ENCODE measurements at places on chromosomes 7 and 10.
A peak's percentile ranks its signal among the peaks of the same experiment; 100 is the strongest.

GRCh38 chr10:63703740-63704345, 182.6 kb downstream of the REEP3 start:
- DNase-seq, result no peak

DNA sequence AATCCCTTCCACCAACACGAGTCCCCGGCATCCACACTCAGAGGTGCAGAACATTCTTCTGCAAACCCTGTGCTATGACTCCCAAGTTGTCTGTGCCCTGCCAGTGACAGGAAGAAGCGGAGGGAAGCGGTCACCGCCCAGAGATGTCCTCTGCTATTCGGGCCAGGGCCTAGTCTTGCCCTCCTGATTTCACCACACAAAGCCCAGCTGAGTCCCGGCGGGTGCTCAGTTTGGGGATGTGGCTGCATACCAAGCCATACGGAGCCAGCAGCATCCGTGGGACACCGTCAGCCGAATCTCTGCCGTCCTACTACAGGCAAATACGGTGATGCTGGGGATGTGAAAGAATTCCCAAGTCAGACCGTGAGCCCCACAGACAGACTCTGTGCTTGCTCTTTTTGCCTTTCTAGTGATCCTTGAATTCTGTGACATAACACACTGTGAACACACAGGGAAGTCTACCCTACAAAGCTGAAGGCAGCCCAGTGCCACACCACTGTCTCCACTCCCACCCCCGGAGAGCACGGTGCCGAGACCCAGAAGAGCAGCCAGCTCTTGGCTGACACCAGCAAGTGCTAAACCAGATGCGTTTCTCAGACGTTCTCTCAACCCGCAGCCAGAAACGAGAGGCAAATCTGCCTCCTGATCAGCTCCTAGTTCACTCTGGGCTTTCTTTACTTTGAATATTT, 2.0 kb downstream of the STK32C start:
- no peak for DNase-seq

DNA sequence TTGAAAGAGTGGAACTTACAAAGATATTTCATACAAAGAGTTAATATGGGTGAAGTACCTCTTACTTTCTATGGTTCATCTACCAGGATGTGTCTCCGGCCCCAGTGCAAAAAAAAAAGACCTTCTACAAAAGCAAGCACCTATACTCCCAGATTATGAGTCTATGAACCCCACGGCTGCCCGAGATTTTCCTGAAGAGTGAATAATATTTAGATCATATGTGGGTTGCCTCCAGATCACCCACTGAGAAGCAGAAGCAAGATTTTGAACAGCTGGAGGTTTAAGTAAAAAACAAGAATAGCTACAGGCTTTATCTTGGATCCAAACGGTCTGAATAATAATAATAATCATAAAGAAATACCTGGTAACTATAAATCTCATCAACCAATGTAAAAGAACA, 207.7 kb downstream of the SKAP2 start:
- DNase-seq, result no peak

GRCh38 chr10:60921633-60922032, 22.4 kb downstream of the RHOBTB1 start:
- DNase-seq, result no peak

DNA sequence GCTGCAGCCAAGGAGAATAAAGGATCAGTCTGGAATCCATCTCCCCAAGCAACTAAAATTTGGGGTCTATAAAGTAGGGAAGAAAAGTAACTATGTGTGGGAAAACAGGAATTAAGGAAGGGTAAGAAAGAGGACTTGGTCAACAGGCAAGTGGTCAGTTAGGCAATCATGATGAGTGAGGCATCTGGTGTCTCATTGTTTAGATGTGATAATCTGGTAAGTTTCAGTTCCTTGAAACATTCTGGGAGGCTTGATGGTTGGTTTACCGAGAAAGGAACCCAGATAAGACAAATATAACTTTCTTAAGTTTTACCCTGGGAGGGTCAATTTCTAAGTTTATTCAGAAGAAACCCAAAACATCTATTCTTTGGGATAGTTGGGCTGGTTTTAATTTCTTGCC, 22.3 kb downstream of the HYAL4 start:
- DNase-seq, result no peak

- DNase-seq, result no peak
Measured at GRCh38 chr10:31353574-31353973, 34.6 kb downstream of the ZEB1 start.

DNA sequence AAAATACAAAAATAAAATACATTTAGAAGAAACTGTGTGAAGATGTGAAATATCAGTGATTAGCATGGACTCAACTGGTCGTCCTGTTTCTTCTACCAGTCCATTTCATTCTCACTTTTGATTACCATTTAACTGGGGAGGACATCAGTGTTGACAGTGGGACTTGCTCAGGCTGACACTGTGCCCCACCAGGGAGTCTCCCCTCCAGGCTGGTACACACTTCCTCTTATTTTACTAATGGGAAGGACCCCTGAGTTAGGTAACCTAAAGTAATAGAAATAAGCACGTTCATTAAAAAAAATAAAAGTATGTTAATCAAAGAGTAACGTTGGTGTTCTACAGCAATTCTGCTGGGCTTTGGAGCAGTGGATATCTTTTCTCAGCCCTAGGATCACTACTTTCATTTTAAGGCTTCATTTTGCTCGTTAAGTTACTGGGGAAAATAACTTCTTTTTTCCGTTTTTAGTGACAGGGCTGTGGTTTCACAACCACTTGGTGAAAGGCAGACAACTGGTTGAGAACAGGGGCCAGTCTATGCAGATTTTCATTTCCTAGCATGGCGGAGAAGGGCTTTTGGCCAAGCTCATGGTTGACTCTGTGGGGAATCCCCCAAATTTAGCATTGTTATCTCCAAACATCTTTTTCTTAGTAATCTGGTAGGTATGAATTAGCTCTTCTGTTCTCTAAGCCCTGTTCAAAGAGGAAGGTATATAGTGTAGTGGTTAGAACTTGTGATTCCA, 2.1 kb downstream of the SNX10 start:
- no peak for DNase-seq

DNA sequence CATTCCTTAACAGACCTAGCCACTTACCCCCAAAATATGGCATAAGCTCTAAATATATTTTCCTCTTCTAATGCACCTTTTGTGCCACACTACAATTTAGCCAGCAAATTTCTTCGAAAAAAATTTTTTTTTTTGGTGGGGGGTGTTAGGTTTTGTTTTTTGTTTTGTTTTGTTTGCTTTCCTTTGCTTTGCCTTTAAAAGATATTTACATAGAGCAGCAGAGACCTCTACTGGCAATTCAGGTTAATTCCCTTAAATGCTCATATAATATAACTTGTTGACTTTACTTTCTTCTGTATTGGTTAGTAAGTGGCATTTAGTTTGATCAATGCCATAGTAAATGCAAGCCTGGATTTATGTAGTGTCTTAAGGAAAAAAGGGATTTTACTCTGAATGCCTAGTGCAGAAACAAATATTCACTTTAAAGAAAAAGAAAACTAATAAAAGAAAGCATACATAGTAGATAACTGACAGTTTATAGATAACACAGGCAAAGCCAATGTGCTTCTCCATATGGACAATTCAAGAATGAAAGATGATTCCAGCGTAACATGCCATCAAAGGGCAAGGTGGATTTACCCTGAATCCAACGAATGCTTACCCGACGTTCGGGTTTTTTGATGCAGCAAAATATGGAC, 1250.6 kb downstream of the GATA3 start:
- DNase-seq, result peak; percentile 10

GRCh38 chr10:100969187-100970075, at the start of gene SEMA4G:
Gene SEMA4G (plus strand): TSS chr10:100969504. CDS start chr10:100972913, 3,409 bp downstream.
- peak; percentile 49 for DNase-seq

GRCh38 chr10:90964781-90965465, 44.0 kb upstream of the ANKRD1 start:
- no peak for DNase-seq

GRCh38 chr10:110655320-110655719, 11.2 kb downstream of the RBM20 start:
- no peak for DNase-seq

- DNase-seq, result no peak
Measured at GRCh38 chr10:103590744-103591291, 97.3 kb downstream of the NEURL1 start.

- DNase-seq, result no peak
Measured at GRCh38 chr7:151181011-151181431, 6.0 kb downstream of the ASB10 start.

DNA sequence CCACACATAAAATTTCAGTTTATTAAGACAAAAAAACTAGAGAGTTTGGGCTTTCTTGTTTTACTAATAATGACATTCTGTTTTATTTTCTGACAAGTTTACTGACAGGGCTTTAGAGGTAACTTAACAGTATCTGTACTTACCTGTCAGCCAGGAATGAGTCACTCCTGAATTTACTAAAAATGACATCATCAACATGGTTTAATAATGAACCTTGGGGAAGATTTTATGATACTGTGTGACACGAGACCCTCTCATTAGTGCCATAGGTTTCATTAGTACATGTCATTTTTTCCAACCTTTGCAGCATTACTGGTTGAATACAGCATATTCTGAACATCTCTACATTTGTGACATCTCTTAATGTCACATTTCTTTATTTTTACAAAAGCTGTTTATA, 131.1 kb downstream of the KCND2 start:
- no peak for DNase-seq

- DNase-seq, result no peak
Measured at GRCh38 chr10:10092581-10092980, 925.1 kb upstream of the CELF2 start.

GRCh38 chr7:2076649-2077064, 156.1 kb downstream of the MAD1L1 start:
- DNase-seq, result no peak

- no peak for DNase-seq
Measured at GRCh38 chr7:83672157-83672556, 23.2 kb upstream of the SEMA3E start.

DNA sequence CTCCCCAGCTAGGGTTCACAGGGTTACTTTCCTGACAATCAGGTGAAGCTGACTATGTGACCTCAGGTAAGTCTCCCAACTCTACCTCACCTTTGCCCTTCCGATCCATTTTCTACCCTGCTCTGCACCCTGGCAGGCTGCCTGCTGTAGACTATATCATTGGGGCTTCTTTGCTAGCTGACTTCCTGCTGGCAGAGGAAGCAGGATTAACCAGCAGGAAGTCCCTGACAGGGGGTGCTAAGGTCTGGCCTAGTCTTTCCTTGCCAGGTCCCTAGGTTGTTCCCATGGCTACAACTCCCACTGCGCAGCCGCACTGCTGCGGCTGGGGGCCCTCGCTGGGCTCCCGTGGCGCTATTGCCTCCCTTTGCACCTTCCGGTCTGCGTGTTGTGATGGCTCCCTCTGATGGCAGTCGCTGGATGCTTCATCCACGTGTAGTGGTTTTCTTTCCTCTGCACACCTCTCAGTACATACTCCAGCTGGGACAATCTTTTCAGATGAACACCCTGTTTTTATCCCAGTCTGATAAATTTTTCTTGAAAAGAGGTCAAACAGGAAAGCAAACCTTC, 365.9 kb downstream of the REEP3 start:
- DNase-seq, result no peak

DNA sequence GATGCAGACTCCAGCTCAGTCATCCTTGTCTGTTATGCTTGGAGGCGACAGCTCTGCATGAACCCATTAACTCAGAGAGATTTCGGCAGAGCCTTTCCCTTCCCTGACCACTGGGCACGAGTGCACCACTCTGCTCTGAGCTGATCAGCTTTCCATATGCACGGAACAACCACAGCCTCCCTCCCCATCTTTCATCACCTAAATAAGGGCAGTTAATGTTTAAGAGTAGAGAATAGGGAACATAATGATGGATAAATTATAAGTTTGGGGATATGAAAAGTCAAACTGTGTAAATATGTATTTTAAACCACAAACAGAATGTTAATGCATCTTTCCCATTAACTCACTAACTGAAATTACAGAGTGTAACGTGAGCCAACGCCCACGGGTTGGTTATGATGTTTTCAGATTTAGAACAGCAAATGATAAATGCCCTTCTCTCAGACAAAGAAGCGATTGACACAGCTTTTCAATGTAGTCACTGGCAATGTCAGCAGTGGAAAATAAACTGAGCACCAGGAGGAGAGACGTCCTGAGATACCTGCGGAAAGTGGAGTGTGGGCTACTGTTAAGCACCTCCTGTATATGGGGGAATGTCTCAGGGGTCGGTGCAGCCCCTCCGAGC, 658.2 kb downstream of the LRMDA start:
- no peak for DNase-seq

DNA sequence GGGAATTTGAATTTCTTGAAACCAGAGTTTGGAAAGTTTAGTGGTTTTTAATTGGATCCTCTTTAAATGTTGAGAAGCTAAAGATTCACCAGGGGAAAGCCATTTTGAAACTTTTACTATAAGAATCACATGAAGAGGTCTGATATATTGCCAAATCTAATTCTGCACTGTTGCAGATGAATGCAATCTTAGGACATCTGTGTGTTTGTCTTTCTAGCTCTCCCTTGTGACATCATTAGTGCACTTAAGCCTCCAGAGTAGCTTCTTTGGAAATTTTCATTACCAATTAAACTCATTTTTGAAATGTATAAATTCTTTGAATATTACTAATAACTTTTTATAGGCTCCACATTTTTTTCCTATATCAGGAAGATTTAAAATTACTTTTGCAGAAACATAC, 160.2 kb downstream of the BICC1 start:
- DNase-seq, result no peak

DNA sequence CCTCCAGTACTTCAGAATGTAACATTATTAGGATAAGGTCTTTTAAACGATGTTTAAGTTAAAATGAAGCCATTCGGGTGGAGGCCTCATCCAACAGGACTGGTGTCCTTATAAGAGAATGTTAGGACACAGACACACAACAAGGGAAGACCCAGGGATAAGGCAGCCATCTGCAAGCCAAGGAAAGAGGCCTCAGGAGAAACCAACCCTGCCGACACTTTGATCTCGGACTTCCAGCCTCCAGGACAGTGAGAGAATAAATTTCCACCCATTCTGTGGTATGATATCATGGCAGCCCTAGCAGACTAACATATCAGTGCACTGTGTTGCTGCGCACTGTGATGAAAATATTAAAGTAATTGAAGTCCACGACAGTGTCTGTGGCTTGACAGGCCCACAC, 250.8 kb downstream of the COBL start:
- no peak for DNase-seq

DNA sequence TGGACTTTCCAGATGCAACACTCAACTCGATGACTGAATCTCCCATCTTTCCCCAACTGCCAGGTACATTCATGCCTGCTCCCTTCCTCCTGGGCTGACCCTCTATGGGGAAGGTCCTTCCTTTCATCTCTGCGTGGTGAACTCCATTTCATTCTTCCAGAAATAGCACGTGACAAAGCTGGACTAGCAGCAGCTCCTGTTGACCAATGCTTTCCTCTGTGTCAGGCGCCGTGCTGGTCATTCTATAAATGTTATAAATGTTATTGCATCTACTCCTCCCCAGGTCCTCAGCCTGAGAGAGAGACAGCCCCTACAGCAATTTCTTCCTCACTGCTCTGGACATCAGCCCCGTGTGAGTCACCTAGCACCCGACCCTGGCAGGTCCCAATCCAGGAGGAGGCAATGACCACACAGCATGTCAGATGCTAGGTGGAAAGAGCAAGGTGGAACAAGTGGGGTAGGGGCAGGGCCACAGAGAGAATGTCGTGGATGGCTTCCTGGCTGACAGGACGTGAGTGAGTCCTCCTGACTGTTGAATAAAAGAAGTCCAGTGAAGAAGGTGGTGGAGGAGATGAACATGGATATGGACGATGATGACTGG, 178.1 kb downstream of the ADAM12 start:
- no peak for DNase-seq

Measured in midbrain (tissue), 1 donor.